ENCODE measurements at places on chromosomes 1 and 21. TPM values are rescaled to one million over a fixed set of nuclear protein-coding genes. Genes with fewer than 3 reads are reported as not detected.

DNA sequence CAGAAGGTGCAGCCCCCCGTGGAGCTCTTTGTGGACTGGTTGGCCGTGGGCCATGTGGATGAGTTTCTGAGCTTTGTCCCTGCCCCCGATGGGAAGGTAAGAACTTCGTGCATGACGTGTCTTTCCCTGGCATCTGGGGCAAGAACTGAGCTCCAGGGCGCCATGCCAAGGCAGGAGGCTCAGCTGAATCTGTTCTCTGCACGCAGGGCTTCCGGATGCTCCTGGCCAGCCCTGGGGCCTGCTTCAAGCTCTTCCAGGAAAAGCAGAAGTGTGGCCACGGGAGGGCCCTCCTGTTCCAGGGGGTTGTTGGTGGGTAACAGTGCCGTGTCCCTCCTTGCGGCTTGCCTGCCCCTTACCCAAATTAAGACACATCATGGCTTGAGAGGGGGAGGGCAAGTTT is 27.7 kb downstream of the PADI3 start:
- no peak for DNase-seq

GRCh38 chr1:2560299-2561073 is 4.3 kb downstream of the TNFRSF14 start:
- no peak for DNase-seq

ARHGEF10L gene
- total RNA-seq, result 33.5 TPM

TMEM201 gene
- 5.2 TPM for total RNA-seq

DNA sequence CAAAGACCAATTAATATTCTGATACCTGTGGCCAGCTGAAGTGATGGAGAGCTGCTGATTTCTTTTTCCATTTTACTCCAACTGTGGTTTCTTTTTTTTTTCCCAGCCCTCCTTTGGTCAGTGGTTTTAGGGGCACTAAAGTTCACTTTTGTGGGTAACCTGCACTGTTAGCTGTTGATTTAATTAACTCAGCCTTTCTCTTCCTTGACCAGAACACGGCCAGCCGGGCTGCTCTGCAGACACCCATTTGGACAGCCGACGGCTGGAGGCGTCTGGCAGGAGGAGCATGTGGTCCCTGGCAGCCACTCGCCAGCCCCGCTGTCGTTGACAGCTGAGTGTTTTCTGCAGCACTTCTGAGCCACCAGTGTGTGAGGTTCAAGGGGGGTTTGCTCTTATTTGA is 136.2 kb upstream of the RUNX3 start:
- DNase-seq, result no peak
